C1 segment of cervical spinal cord (tissue), 14 donors: ENCODE measurements at places on chromosomes 11 and 22.

DNA sequence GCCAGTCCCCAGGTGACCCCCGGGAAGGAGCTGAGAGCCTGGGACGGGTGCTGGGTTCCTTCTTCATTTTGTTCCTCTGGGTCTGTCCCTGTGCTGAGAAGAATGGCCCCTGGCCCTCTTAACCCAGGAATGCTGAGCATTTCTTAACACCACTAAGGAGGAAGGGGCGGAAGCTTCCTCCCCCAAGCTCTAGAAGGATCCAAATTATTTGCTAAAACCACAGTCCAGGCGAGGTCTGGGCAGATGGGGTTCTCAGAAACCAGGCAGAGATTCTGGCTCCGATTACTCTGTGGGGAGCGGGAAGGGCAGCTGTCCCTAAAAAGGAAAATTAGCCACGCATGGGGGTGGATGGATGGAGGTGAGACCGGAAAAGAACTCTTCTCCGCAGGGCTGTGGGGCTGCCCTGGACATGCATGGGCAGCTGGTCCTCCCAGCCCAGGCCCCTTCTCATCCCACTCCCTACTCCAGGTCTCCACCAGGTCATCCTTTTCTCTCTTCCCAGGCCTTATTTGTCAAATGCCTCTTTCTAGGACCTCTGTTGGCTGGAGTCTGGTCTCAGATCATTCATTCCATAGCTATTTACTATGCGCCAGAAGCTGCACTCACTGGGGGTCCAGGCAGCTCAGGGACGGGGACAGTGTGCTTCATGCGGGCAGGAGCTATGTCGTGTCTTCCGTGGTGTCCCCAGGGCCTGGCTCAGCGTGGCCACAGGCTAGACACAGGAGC, 45.0 kb upstream of the MYH9 start:
- DNase-seq, result no peak

DNA sequence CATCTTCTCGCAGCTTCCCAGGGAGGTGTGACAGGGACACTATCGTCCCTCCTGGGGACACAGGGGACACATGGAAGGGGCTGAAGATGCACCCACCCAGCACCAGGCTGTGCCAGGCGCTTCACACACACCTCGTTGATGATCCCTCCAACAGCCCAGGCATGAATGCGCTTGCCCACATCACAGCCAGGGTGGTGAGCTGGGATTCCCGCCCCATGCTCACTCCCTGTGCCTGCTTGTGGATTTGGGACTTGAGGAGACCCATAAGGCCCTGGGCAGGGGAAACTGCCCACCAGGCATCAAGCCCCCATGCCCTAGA, 57.8 kb downstream of the OTOG start:
- no peak for DNase-seq

DNA sequence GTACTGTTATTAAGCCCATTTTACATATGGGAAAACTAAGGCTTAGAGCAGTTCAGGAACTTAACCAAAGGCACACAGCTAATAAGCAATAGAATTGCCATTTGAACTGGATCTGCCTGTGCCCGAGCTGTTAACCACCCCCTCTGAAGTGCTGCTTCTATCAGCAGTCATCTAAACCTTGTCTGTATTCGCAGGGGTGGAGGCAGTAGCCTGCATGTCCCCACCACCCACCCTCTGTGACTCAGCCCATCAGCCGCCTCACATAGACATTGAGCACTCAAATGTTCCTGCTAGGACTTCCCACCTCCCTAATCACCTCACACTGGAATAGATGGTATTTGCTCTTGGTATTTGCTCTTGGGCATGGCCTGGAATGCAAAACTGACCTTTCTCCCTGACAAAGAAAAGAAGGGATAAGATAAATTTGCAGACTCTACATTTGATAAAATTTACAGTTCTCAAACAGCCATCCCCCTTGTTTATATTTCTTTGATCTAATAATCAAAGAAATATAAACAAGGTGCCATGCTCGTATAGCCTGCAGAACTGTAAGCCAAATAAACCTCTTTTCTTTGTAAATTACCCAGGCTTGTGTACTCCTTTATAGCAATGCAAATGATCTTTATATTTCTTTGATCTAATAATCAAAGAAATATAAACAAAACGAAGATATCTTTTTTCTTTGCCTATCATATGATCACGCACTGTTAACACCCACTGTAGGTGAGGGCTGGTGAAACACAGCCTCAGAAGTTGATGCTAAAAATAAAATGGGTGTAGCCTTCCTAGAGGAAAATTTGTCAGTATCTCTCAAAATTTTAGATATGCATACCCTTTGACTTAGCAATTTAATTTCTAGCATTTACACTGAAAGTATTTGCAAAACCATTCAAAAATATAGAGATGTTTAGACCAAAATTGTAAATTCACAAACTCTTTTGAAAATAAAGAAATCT, 15.9 kb downstream of the DKK3 start:
- DNase-seq, result no peak

DNA sequence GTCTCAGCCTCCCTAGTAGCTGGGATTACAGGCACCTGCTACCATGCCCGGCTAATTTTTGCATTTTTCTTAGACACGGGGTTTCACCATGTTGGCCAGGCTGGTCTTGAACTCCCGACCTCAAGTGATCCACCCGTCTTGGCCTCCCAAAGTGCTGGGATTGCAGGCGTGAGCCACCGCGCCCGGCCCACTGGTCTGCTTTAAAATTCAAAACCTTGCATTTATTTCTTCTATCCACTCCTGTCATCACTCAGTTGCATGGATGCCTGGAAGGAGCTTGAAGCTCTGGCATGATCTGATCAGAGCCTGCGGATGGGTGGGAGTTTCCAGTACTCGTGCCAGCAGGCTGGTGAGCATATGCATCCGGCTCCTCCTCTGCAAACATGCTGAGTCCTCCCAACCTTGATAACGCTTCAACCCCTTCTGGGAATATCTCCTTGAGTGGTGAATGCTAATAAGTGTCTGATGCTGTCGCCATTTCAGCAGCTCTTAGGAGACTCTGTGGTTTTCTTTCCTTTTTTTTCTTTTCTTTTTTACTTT, 39.6 kb downstream of the UBASH3B start:
- DNase-seq, result no peak

- DNase-seq, result no peak
Measured at GRCh38 chr22:39128508-39128907, 24.0 kb downstream of the CBX7 start.

DNA sequence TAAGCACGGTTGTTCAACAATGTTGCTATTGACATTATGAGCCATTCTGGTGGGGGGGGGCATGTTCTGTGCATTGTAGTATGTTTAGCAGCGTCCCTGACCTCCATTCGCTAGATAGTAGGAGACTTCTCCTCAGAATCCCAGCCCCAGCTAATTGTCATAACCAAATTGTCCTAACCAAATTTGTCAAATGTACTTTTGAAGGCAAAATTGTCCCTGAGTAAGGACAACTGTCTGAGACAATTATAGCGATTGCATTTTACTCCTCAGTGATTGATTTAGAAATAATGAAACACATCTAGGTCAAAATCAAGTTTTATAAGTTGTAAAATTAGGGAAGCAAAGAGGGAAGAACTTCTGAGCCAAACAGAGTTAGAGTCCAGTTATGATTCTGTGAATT, 541.8 kb upstream of the CHORDC1 start:
- no peak for DNase-seq
